Right renal pelvis (tissue), 4 donors: ENCODE measurements at places on chromosomes 6 and 20. TPM values are rescaled to one million over a fixed set of nuclear protein-coding genes. Genes with fewer than 3 reads are reported as not detected.

The KCNK16 gene
- polyA plus RNA-seq = not detected

The INSM1 gene
- not detected for polyA plus RNA-seq

The TAP1 gene
- polyA plus RNA-seq = 10.0 TPM

The ID1 gene
- 231 TPM for polyA plus RNA-seq

The GRM1 gene
- polyA plus RNA-seq = 0.20 TPM

The SLA2 gene
- 0.54 TPM for polyA plus RNA-seq

The RNF39 gene
- polyA plus RNA-seq = 1.3 TPM

The FAM83C gene
- polyA plus RNA-seq = not detected

The CDH26 gene
- polyA plus RNA-seq = 0.43 TPM

The GID8 gene
- polyA plus RNA-seq = 50.2 TPM

The ADAM33 gene
- polyA plus RNA-seq = 9.9 TPM

The RSPO4 gene
- polyA plus RNA-seq = 1.5 TPM

The C6orf163 gene
- 2.1 TPM for polyA plus RNA-seq

The MYB gene
- polyA plus RNA-seq = 4.6 TPM

The ABHD16A gene
- polyA plus RNA-seq = 52.5 TPM

The ADGRF4 gene
- 0.20 TPM for polyA plus RNA-seq

The HLA-DPB1 gene
- polyA plus RNA-seq = 18.4 TPM

The SLC24A3 gene
- 4.5 TPM for polyA plus RNA-seq
